ENCODE measurements at places on chromosomes 5 and 9.

DNA sequence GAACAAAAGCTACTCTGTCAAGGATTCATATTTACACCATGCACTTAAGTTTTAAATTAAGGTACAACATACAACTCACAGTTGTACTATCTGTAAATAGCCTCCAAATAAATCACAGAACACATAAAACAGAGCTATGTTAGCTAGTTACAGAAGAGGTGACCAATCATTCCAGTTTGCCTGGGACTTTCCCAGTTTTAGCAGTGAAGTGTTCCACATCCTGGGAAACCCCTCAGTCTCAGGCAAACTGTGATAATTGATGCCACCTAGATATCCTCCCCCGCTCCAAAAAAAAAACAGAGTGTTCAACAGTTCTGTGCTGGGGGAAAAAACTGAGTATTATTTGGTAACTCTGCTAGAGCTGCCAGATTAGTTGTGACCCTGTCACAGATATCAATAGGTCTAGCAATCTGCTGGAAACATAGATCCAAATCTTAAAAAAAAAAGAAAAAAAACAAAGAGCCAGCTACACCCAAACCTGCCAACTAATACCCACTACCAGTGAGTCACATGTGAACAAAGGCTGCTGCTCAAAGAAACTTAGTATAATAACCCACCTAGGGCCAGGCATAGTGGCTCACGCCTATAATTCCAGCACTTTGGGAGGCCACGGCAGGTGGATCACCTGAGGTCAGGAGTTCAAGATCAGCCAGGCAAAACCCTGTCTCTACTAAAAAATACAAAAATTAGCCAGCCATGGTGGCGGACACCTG lies 5.7 kb downstream of the TBCA start:
- H3K27ac ChIP-seq: no peak overlapping the region
- H3K36me3 ChIP-seq: peaks cover 72% of the 10 kb centered on the region
- no peaks in the 10 kb centered on the region for H3K27me3 ChIP-seq
- no peak for DNase-seq
- peaks cover 31% of the 10 kb centered on the region for H3K4me1 ChIP-seq

DNA sequence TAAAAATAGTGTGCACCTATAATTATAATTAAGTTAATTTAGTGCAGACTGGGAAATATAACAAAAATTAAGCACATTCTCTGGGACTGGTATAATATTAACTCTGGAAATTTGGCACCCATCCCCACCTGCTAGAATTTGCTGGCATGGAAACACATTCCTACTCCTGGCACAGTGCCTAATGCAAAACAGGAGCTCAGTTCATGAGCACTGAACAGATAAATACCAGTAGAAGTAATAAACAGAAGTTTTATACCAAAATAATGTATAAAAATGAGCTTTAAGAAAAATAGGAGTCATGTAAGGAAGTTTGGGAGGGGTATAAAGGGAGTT lies 23.7 kb upstream of the NPR3 start:
- no peak overlapping the region for H3K27ac ChIP-seq
- H3K27me3 ChIP-seq: no peaks in the 10 kb centered on the region
- H3K4me1 ChIP-seq: no peaks in the 10 kb centered on the region
- H3K36me3 ChIP-seq: no peaks in the 10 kb centered on the region
- DNase-seq: no peak

DNA sequence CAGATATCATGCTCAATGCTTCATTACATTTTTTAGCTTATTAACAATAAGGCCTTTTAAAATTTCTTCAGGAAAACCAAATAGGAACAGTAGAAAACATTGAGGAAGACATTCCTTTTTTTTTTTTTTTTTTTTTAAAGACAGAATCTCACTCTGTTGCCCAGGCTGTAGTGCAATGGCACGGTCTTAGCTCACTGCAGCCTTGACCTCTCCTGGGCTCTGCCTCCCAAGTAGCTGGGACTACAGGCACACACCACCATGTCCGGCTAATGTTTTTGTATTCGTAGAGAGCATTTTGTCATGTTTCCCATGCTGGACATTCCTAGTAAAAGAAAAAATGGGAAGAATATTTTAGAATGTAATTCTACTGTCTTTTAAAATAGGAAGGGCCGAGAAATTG lies 60.3 kb downstream of the LMNB1 start:
- no peak for DNase-seq
- no peaks in the 10 kb centered on the region for H3K27me3 ChIP-seq
- H3K36me3 ChIP-seq: peaks cover 70% of the 10 kb centered on the region
- H3K27ac ChIP-seq: no peak overlapping the region
- H3K4me1 ChIP-seq: no peaks in the 10 kb centered on the region
- no peak overlapping the region for H3K4me3 ChIP-seq

DNA sequence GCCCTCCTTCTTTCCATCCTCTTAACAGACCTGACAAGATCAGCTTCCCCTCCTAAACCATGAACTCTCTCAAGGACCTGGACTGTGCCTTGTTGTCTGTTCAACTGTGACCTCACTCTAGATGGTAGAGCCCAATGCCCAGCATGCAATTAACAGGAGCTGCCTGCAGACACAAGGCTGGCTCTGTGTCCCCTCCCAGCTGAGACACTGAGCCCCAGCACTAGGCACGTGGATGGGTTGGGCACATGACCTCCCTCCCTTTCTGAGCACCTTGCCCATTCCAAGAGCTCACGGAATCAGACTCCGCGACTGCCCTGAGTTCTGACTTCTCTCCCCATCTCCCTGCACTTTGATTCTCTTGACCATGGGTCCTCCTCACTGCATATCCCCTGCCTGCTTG lies 93.5 kb upstream of the LRRTM2 start:
- no peak overlapping the region for H3K4me3 ChIP-seq
- no peak for DNase-seq
- no peaks in the 10 kb centered on the region for H3K4me1 ChIP-seq
- no peaks in the 10 kb centered on the region for H3K36me3 ChIP-seq
- no peaks in the 10 kb centered on the region for H3K27me3 ChIP-seq
- no peak overlapping the region for H3K27ac ChIP-seq
